OCI-M1 (cell line): ENCODE measurements at places on chromosomes 6 and 20.

GRCh38 chr6:96687121-96687520 lies 124.2 kb downstream of the FHL5 start:
- no peak for DNase-seq

GRCh38 chr6:36676141-36677058 lies 2.1 kb upstream of the CDKN1A start:
- no peak for DNase-seq

GRCh38 chr6:13500915-13501314 lies 13.5 kb upstream of the GFOD1 start:
- no peak for DNase-seq

GRCh38 chr6:158938811-158939254 lies 61.2 kb downstream of the RSPH3 start:
- DNase-seq, result peak; percentile 49

DNA sequence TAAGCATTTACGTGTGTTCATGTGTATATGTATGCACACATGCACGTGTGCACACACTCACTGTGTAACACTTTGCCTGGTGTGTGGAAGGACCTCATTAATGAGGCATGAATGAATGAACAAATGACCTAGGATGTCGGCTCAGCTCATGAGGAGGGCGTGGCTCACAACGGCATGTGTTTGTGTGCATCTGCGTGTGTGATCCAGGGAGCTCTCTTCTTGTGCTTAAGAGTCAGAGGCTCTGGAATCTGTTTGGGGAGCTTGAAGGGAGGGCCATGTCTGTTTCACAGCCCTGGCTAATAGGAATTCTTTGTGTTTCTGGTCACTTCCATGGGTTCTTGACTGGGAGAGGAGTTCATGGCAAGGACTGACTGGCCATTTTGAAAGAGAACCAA lies 32.7 kb downstream of the TOX2 start:
- DNase-seq, result no peak

GRCh38 chr6:143525356-143525755 lies 13.8 kb upstream of the FUCA2 start:
- peak; percentile 51 for DNase-seq

DNA sequence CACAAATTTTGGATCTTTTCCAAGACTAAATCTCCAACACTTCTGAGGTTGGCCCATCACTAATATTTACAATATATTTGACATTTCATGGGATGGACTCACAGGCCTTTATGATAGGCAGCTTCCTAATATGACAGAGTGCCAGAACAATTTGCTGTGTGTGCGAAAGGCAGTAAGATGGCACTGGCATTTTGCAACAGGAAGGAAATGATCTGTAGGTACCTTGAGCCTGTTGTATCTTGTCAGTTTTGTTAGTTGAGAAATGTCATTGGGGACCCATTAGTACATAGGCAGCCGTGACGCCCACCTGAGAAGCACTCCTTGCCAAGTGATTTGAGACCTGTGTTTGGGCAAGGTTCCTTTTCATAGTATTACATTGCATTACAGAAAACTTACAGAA lies 153.4 kb upstream of the HEY2 start:
- DNase-seq, result no peak

DNA sequence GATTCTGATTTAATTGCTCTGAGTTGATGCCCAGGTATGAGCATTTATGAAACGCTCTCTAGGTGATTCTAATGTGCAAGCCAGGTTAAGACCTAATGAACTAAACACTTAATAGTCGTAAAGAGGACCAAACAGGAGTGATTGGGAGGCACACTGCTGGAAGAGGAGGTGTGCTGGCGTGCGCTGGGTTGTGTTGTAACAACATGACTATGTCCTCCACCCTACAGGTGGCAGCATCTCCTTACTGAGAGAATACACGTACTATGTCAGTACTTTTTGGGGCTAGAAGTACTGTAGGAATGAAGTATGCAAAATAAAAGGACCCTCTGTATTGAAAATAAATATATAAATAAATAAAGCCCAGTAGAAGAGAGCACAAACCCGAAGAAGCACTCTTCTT lies 11.9 kb downstream of the C6orf89 start:
- peak; percentile 24 for DNase-seq

- no peak for DNase-seq
Measured at GRCh38 chr6:81863123-81863522, 110.6 kb upstream of the TENT5A start.

GRCh38 chr6:158807515-158808441 lies 11.4 kb downstream of the EZR start:
- no peak for DNase-seq
